ENCODE measurements at places on chromosomes 16 and 17.
A peak's percentile ranks its signal among the peaks of the same experiment; 100 is the strongest.

- no peak for DNase-seq
These were observed 21.7 kb upstream of the USP36 start for GRCh38 chr17:78862073-78863023.

DNA sequence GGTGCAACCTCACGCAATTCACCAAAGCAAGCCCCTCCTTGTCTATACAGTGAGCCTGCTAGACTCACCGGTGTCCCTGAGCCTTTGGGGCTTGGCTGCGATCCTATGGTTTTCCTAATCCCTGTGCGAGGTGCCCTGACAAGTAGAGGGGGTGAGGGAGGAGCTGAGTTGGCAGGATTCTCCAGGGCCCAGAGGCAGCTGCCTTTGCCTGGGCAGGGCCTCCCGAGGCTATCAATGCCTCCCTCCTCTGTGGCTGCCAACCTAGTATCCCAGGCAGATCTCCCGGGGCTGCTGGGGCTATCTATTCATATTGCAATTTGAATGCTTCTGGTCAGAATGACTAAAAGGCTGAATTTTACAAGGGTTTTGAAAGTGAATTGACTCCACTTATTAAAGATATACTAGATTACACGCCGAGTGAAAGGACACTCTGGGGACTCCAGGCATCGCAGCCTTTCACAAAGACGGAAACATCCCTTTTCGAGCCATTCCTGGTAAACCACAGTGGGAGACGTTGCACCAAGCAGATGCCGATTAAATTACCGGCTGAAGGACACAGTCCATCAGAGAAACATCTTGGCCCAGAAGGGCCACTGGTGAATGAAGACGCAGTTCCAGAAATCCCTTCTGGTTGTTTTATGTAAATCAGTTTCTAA lies 11.3 kb upstream of the PITPNM3 start:
- peak; percentile 79 for DNase-seq

DNA sequence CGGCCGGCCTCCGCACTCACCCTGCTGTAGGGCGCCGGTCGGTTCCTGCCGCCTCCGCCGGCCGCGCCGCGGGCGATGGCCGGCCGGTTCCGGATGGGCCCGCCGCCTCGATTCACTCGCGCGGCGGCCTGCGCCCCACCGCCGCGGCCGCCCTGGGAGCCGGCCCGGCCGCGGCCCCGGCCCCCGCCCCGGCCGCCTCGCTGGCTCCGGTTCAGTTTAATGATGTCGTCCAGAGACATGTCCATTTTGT lies 158 bp downstream of the ALYREF start:
- DNase-seq, result no peak

DNA sequence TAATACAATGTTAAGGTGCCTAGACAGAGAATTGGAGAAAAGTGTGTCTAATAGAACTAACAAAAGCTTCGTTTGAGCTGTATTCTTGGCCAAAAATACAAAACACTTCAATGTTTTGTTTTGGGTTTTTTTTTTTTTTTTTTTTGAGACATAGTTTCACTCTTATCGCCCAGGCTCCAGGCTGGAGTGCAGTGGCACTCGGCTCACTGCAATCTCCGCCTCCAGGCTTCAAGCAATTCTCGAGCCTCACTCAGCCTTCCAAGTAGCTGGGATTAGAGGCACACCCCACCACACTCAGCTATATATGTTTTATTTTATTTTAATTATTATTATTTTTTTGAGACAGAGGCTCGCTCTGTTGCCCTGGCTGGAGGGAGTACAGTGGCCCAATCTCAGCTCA lies 38.3 kb upstream of the CARMIL2 start:
- no peak for DNase-seq

DNA sequence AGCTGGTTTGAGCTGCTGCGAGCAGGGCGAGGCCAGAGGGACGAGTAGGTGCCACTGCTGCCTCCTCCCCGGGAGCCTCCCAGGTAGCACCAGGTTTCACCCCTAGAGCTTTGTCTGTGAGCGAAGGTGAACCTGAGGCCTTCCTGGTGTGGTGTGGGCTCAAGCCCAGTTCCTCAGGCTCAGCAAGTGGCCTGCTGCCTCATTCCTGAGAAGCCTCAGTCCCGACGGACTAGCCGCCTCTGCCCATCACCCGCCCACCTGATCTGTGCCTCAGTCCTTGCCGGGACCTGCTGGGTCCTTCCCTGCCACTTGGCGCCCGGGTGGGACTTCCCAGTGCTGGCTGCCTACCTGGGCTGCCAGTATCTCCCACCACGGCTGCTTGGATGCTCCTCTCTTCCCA lies 1.7 kb downstream of the NLRC3 start:
- no peak for DNase-seq

DNA sequence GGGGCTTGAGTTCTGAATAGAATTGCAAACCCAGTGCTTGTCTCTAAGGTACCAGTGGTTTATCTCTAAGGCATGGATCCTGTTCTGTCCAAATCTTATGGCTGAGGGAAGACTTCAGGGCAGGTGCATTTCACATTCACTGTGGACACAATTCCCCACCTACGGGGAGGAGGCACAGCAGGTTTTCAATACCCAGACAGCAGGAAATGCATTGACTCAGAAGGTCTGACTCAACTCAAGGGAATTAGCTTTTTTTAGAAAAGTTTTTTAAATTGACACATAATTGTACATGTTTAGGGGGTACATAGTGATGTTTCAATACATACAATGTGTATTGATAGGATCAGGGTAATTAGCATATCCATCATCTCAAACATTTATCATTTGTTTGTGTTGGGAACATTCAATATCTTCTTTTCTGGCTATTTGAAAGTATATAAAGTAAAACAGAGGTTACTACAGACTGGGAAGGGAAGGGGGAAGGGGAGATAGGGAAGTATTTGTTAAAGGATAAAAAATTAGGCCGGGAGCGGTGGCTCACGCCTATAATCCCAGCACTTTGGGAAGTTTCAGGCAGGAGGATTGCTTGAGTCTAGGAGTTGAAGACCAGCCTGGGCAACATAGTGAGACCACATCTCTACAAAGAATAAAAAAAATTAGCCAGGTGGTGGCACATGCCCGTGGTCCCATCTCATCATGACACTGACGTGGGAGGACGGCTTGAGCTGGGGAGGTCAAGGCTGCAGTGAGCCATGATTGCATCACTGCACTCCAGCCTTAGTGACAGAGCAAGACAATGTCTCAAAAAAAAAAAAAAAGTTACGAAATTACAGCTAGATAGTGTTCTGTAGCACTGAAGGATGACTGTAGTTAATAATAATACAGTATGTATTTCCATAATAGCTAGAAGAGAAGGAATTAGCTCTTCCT lies 54.9 kb downstream of the RGS9 start:
- DNase-seq, result no peak

DNA sequence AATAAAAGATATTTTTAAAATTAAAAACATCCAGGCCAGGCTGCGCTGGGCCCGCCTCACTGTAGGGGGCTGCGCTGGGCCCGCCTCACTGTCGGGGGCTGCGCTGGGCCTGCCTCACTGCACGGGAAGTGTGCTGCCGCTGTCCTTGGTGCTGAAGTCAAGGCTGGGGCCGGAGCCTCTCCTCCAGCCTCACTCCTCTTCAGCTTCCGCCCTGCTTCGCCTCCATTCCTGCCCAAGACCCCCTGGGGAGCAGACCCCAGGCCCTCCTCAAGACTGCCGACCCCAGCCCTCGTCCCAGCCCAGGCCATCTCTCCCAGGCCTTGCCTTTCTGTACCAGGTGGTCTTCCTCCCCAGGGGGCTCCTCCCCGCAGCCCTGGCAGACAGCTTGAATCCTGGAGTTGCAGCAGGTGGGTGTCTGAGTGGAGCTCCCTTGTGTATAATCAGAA lies 26.2 kb downstream of the ENDOV start:
- no peak for DNase-seq

GRCh38 chr17:47850373-47850691 lies 631 bp downstream of the SP6 start:
- DNase-seq, result no peak

DNA sequence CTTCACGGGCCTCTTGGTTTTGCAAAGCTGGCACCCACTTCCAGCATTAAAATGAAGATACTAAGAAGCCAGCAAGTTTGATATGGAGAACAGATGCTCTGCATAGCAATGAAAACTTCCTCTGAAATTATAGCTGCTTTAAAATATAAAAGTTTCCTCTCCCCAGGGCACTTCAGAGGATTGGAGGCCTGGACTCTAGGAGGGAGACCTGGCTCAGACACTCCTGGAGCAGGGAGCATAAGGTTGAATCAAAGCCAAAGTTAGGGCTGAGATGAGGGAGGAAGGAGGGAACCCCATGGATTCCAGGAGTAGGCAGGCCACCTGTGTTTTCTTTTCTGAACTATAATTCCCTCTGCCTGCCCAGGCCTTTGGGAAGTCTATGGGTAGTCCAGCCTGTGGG lies 176.0 kb upstream of the RPL38 start:
- no peak for DNase-seq

DNA sequence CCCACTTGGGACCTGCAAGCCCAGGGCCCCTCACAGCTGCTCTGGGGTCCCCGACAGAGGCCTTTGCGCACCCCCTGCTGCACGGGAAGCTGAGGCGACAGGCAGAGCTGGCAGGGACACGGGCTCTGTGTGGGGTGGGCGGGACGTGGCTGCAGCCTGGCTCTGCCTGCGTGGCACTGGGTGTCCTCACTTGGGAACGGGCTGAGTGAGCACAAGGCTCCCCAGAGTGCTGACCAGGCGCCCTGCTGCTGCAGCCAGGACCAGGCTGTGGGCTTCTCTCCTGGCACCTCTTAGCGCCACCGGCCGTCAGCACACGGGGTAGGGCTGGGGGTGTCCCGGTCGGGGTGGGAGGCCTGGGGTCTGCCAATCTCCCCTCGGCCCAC lies 6.6 kb downstream of the C1QTNF8 start:
- no peak for DNase-seq

DNA sequence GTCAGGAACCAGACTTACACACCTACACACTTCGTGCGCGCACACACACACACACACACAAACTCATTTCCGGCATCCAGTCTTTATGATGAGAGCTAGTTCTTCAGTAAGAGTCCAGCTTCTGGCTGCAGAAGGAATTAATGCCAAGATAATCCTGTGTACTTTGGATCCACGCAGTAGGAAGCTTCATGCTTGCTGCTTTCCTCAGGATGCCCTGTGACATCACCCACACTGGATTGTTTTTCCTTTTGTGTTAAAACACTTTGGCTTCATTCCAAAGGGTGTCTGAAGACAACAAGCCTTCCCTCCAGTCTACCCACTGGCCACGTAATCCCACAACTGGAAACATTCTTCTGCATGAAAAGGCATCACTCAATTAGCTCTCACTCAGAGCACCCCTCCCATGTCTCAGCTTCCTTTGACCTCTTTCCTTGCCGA lies 35.4 kb downstream of the KCNJ16 start:
- no peak for DNase-seq

Measured in prostate gland (tissue), 2 donors.